ENCODE measurements at places on chromosomes 1 and 21. TPM values are rescaled to one million over a fixed set of nuclear protein-coding genes. Genes with fewer than 3 reads are reported as not detected.

- DNase-seq: no peak
Observed at GRCh38 chr1:112396653-112397471, 848 bp downstream of the CTTNBP2NL start.

DNA sequence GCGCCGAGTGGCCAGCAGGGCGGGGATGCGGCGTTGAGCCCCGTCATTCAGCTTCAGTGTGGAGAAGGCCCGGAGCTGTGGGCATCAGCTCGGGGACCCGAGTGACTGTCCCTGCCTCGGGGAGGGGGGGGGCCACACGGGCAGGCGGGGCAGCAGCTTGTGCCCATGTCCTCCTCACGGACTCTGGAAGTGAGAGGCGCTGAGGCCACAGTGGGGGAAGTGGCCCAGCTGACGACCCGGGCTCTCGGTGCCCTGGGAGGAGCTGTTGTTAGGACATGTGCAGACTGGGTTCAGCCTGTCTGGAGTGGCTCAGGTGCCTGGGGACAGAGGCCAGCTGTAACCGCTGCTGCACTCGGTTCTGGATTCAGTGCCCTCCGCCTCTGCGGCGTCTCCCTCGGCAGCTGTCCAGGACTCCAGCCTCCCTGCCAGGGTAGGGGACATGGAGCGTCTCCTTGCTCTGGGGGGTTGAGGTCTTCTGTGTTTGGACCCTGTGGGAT lies 71.1 kb downstream of the SKI start:
- DNase-seq: peak; percentile 81

Gene CD101
- 0.08 TPM for polyA plus RNA-seq

Gene PLA2G4A
- 0.49 TPM for polyA plus RNA-seq

Data from SK-N-SH (cell line).